ENCODE measurements at places on chromosomes 16 and 17.

DNA sequence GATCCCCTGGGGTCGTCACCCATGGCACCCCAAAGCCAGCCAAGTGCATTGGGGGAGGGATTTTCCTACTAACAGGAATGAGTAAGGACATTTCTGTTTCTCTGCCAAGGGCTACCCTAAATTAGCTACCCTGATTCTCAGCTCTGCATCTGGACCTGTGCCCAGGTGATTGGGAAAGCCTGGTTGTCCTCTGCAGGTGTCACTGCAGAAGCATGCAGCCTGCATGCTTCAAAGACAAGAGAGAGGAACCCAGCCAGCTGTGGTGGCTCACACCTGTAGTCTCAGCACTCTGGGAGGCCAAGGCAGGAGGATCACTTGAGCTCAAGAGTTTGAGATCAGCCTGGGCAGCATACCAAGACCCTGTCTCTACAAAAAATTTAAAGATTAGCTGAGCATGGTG is 19.6 kb downstream of the BEAN1 start:
- DNase-seq = no peak

DNA sequence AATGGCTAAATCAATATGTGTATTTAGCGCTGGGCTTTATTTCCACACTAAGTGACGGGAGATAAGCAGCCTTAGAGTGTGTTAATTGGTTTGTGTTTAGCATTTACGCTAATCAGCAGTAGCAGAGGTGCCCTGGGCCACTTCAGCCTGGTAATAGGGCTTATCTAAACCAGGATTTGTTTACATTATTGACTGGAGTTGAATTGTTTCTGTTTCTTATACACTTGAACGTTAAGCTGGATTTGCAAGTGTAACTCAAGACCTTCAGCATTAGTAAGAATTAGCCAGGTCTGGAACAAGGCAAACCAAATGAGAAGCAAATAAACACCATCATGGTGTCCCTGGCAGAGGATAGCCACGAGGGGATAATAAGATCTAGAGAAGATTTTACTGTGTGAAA is 313.6 kb downstream of the HS3ST4 start:
- no peak for DNase-seq

- DNase-seq = no peak
Observed at GRCh38 chr17:81706757-81707624, 3.8 kb downstream of the MRPL12 start.

DNA sequence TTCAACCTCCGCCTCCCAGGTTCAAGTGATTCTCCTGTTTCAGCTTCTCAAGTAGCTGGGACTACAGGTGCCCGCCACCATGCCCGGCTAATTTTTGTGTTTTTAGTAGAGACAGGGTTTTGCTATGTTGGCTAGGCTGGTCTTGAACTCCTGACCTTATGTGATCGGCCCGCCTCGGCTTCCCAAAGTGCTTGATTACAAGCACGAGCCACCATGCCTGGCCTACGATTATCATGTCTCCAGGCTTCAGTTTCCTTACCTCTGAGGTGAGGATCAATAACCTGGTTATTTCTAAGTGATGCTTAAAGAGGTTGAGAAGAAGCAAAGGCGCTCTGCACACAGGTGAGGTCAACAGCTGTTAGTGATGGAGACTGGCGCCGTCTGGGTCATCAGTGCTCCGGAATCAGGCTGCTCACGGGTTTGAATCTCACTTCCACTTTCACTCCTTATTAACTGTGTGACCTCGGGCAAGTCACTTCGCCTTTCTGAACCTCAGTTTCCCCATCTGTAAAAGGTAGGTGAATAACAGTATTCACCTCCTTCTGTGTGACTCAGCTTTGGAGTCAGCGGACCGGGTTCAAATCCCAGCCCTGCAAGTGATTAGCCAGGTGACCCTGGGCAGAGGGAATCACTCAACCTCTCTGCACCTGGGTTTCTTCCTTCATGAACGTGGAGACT is 745 bp upstream of the ABCC1 start:
- no peak for DNase-seq

- DNase-seq = no peak
Observed at GRCh38 chr17:7806587-7806986, 27.4 kb upstream of the KDM6B start.

- peak; percentile 80 for DNase-seq
Observed at GRCh38 chr16:75433732-75434413, 570 bp upstream of the CFDP1 start.

- no peak for DNase-seq
Observed at GRCh38 chr17:63450551-63450950, 4.4 kb upstream of the CYB561 start.

GRCh38 chr16:4115209-4115948 is 863 bp downstream of the ADCY9 start:
- DNase-seq = peak; percentile 82

GRCh38 chr17:62343764-62344270 is 36.5 kb upstream of the EFCAB3 start:
- no peak for DNase-seq

- no peak for DNase-seq
Observed at GRCh38 chr17:38725066-38725465, 5.1 kb upstream of the CISD3 start.

GRCh38 chr16:69781118-69781517 is 19.0 kb downstream of the WWP2 start:
- no peak for DNase-seq

- no peak for DNase-seq
Observed at GRCh38 chr16:52203096-52203495, 343.8 kb downstream of the TOX3 start.

GRCh38 chr17:81491181-81491581 is 21.4 kb downstream of the ACTG1 start:
- DNase-seq = no peak

- DNase-seq = no peak
Observed at GRCh38 chr17:82077617-82078358, 12.2 kb upstream of the DUS1L start.

GRCh38 chr16:11372073-11372828 is 27.0 kb downstream of the RMI2 start:
- DNase-seq = no peak

GRCh38 chr17:14737984-14738651 is 437.2 kb downstream of the HS3ST3B1 start:
- peak; percentile 97 for DNase-seq

GRCh38 chr16:50469121-50469743 is 79.0 kb upstream of the NKD1 start:
- no peak for DNase-seq

GRCh38 chr17:80233202-80233601 is 13.0 kb downstream of the SLC26A11 start:
- DNase-seq = no peak

- DNase-seq = no peak
Observed at GRCh38 chr17:73349138-73349537, 37.3 kb upstream of the CDC42EP4 start.

DNA sequence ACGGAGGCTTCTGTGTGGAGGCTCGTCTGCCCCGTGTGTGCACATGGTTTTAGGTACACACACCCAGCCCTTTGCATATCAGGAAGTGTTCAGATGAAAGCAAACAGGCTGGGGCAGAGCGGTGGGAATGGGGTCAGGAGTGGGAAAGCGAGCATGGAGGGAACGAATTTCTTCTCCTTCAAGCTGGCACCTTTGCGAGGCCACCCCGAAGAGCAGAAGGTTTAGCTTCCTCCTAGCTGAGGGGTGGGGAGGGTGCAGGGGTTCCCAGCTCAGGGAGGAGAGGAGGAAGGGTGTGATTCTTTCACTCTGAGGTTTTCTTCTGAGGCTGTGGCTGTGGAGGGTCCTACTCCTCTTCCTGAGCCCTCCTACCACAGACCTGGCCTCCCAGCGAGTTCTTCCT is 83.6 kb downstream of the ABR start:
- peak; percentile 81 for DNase-seq

GRCh38 chr17:83131401-83132011 is 52.1 kb downstream of the METRNL start:
- DNase-seq = no peak

DNA sequence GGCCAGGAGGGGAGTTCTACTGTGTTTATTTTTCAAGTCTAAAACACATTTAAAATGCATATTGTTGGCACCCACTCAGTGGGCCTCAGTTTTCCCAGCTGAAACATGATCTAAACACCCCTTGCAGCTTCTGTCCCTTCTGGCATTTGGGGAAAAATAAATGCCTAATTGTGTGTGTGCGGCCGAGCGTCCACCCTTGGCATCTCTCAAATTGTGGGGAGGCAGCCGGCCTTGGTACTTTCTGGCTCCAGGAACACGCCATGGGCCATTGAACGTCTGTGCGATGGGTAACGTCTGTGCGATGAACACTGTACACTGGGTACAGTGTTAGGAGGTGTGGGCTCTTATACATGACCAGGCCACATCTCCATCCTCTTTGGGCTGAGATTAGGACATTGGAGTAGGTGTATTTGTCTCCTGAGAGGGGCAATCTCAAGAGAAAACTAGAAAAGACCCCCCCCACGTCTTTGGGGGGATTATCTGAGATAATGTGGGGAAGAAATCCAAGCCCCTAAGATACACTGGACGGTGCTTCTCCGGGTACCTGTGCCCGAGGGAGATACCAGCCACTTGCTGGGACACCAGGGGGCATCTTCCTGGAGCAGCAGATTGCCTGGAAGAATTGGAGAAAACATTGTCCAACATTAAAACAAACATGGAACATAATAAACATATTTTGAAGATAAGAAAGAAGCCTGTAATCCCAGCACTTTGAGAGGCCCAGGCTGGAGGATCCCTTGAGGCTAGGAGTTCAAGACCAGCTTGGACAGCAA is 54.9 kb downstream of the RAB11FIP4 start:
- DNase-seq = no peak

DNA sequence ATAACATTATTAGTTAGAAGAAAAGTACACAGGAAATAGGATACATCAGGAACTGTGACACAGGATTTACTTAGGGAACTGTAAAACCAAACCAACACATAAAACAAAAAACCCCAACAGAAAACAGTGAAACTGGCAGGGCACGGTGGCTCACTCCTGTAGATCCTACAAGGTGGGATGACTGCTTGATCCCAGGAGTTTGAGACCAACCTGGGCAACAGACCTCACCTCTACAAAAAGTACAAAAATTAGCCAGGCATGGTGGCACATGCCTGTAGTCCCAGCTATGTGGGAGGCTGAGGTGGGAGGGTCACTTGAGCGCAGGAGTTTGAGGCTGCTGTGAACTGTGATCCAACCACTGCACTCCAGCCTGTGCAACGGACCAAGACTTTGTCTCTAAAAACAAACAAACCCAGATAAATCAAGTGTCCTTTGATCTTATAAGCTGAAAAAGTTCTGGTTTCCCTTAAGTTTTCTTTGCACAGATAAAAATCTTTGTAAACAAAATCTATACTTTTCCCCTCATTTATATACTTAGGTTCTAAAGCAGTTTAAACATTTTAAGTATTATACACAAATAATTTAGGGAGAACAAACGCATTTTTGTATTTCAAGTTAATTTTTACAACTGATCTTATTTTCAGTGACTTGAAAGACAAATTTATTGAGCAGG is 111.5 kb upstream of the TOB1 start:
- DNase-seq = no peak

DNA sequence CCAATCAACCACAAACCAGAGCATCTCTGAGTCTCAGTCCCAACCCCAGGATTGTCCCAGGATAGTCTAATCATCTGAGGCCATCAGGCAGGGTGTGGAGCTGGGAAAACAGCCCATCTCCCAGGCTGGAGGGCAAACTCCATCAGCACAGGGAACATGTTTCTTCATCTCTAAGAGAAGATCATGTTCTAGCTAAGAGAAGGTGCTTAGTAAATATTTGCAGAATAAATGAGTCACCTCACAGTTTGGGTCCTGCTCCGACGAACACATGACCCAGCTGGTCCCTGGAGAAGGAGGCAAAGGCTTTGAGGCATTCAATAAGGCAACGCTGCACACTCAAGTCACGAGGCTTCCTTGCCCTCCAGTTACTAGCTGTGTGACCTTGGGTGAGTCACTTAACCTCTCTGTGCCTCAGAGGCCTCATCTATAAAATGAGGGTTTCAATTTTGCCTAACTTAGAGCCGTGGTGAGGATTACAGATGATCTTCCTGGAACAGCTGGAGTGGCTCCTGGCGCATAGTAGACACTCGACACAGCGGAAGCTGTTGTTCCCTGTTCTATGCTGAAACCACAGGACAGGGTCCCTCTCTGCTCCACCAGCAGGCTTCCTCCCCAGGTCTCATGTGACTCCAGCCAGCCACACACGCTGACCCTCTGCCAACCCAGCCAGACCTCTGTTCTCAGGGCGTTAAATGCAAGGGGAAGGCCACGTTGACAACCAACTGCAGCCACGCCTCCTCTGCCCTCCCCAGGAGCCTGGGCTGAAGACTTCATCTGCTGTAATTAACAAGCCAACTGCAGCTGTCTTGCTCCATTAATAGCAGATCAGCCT is 10.3 kb upstream of the RPL38 start:
- peak; percentile 47 for DNase-seq

DNA sequence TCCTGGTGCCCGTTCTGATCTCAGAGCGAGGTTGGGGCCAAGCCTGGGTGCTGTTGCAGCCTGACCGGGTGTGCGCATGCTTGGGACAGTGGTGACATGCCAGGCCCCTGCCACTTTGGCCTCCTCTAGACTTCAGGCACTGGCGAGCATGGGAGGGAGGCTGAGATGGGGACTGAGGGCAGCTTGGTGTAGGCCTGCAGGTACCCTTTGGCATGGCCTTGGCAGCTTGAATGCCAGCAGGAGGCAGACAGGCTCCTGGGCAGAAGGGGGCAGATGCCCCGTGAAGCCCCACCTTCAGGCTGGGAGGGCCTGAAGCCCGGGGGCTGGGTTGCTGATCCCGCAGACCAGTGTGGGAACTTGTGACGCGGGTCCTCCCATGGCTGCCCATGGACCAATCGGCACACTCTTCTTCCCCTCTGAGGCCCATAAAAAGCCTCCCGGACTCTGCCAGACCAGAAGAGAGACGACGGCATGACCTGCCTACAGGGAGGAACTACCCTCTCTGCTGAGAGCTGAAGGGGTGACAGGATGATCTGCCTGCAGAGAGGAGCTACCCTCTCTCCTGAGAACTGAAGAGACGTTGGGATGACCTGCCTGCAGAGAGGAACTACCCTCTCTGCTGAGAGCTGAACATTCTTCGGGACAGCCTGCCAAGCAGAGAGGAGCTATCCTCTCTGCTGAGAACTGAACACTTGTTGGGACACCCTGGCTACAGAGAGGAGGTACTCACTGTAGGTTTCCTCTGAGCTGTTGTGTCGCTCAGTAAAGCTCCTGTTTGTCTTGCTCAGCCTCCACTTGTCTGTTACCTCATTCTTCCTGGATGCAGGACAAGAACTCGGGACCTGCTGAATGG is 17.5 kb downstream of the RHOT1 start:
- DNase-seq = no peak

DNA sequence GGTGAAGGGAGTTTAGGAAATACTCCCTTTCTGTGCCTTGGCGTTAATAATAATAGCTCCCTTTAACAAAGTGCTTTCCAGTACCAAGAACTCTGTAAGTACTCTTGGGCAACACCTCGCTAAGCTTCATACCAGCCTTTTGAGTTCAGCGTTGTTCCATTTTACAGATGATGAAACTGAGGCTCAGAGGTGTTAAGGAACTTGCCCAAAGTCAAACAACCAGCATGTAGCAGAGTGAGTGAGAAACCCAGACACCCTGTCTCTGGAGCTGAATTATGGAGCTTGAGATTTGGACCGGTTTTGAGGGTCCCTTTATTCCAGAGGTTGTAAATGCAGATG is 607 bp downstream of the KATNIP start:
- DNase-seq = peak; percentile 18

All from NB4 (cell line).